ENCODE measurements at places on chromosomes 11 and 22.
A peak's percentile ranks its signal among the peaks of the same experiment; 100 is the strongest.

DNA sequence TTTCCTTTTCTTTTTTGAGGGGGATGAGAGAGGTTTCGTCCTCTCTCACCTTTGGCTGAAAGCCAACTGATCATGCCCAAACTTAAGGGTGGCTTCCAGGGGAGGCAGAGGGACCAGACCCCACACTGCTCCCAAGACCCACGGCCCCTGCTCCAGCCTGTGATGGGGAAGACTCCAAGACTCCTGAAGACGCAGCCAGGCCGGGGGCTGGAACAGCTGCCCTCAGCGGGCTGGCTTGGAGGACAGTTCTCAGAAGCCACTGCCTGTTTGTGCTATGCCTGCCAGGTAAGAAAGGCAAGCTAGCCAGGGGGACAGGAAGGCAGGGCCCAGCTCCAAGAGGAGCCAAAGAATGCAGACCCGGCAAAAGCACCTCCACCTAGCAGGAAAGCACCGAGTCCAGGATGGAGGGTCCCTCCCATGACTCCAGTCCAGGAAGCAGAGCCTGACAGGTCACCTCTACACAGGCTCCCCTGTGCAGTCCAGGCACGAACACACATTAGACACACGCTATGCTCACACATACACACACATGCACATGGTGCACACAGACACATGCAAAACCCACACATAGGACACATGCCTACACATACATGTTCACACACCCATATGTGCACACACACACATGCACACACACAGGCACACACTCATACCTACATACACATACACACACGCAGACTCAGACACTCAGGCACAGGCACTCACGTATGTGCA lies 31.3 kb downstream of the GNB1L start:
- no peak for DNase-seq

- no peak for DNase-seq
Observed at GRCh38 chr11:122650619-122651018, 4.9 kb upstream of the UBASH3B start.

- DNase-seq, result no peak
Observed at GRCh38 chr11:114280696-114281095, 15.5 kb upstream of the NNMT start.

DNA sequence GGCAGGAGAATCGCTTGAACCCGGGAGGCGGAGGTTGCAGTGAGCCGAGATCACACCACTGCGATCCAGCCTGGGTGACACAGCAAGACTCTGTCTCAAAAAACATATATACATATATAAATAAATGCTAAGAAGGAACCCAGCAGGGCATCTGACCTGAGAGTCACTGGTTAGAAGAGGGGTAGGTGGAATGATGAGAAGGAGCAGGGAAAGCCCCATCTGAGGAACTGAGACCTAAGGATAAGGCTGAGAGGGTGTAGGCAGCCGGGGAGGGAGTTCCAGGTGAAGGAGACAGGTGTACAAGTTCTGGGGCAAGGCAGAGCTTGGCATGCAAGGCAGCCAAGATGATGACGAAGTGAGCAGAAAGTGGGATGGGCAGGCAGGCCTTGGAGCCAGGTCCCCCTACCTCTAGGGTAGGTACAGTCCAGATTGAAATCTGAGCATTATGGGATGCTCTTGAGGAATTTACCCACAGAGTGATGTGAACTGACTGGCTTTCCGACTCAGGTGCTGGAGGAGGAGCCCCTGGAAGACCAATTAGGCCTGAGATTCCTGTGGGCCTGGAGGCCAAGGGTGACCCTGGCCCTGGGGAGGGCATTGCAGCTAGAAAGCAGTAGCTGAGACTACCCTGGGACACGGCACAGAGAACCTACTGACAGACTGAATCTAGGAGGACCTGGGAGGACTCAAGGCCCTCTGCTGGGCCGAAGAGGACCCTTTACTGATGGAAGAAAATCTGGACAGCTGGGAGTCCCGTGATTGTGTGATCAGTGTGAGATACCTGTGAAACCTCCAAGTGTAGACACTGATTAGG lies 22.8 kb downstream of the KLHL22 start:
- DNase-seq, result no peak

- no peak for DNase-seq
Observed at GRCh38 chr11:128190312-128190711, 397.0 kb downstream of the ETS1 start.

DNA sequence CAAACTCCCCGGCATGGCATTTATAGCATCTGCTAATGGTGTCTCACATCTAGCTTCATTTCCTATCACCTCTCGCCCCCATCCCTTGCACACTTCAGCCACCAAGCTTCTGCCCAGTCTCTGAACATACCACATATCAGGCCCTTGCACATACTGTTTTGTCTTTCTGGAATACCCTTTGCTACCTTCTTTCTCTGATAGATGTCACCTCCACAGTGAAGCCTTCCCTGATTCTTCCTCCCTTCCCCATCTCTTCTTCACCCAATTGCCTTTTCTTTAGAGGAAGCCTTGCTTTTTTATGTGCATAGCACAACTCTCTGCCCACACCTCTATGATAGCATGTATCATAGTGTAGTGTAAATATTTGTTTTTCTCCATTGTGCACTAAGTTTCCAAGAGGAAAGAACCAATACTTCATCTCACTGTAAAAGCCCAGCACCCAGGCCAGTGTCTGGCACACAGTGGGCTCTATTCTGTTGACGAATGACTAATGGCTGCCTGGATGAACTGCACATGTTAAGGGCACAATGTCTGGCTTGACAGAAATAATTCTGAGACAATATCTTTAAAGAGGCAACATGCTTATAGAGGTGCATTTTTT lies 27.8 kb downstream of the P4HA3 start:
- DNase-seq, result no peak

- DNase-seq, result no peak
Observed at GRCh38 chr11:126917531-126918204, 82.9 kb downstream of the KIRREL3 start.

- peak; percentile 75 for DNase-seq
Observed at GRCh38 chr11:71080239-71081097, 171.9 kb downstream of the SHANK2 start.

GRCh38 chr11:9489080-9489765 lies 28.4 kb downstream of the ZNF143 start:
- DNase-seq, result no peak

DNA sequence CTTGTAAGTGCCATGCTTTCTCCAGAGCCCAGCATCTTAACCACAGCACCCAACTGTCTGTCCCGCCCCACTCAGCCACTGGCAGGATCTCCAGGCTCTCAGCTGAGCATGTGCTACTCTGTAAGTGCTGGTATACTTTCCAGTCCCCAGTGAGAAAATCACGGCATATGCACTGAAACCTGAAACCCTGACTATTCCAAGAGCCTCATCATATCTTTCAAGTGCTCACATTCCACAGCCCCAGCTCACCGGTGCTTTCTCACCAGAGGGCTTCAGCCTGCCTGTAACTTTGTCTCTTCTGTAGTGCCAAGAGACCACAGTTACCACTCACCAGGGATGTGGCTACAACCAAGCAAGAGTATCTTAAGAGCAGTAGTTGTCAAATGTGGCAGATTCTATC lies 24.4 kb upstream of the PAMR1 start:
- no peak for DNase-seq

DNA sequence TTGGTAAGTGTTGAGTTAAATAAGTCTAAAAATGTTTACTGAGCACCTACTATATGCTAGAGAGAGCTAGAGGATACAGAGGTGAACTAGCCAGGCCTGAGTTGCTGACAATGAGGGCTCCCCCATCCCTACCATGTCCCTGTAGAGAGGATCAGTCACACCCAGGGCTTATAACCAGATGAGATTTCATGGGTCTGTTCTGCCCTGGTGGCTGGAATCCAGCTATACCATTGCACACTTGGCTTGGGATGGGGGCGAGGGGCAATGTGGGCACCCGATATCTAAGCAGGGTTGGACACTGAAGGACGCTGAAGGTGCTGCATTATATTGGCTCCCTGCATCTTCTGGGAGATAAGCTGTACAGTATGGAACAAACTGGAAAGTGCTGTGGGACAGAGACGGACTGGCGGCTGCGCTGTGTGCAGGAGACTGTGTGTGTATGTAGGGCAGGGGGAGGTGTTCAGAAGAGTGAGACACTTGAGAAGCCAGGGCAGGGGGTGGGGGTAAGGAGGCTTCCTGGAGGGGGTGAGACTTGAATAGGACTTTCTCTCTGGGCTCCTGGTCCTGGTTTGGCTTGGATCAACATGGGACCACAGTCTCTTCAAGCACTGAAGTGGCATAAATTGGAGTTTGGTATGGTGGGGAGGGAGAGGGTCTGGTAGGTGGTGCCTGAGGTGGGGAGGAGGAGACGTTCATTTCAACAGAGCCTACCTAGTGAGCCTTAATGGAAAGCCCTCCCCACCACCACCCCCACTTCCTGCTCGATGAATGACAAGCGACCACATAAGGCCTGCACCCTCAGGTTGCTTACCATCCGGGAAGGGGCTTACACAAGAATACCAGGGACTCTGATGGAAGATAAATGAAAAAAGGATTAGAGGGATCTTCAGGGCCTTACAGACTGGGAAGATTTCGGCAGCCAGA lies 1.8 kb downstream of the CD82 start:
- DNase-seq, result peak; percentile 36

DNA sequence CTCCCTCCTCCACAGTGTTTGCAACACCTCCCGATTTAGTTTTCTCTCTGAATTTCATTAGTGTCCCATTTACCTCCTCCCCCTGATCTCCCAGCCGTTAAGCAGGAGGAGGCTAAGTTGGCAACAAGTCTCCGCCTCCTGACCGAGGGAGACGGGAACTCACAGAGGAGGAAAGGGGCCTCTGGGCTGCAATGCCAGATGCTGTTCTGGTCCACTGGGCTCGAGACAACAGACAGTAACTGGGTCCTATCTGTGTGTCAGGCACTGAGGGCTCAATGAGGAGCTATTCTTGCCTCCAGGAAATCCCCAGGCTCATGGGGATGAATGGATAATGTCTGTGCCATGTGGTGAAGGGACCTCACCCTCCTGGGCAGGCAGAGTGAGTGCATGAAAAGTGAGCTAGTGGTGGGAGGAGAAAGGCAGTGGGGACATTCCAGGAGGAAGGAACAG lies 228.1 kb downstream of the TENM4 start:
- DNase-seq, result no peak

- no peak for DNase-seq
Observed at GRCh38 chr22:48258064-48258701, 1495.7 kb downstream of the TBC1D22A start.

- DNase-seq, result peak; percentile 9
Observed at GRCh38 chr22:48784701-48785503, 1042.8 kb downstream of the BRD1 start.

DNA sequence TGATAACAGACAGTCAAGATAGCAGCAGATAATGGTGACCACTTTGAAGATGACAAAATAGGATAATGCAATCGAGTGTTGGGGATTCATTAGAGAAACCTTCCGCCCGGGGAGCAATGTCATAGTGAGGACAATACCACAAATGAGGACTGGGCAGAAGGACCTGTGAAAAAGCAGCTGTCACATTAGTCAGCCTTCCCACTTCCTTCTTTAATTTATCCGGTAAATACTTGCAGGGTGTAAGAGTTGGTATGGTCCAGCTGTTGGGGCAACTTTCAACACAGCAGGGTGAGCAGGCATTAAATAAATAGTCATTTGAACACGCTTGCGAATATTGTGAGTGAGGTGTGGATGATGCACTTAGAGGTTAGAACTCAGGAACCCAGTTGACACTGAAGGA lies 132.5 kb upstream of the KIRREL3 start:
- DNase-seq, result no peak

GRCh38 chr11:35090125-35090524 lies 48.8 kb upstream of the CD44 start:
- DNase-seq, result no peak

DNA sequence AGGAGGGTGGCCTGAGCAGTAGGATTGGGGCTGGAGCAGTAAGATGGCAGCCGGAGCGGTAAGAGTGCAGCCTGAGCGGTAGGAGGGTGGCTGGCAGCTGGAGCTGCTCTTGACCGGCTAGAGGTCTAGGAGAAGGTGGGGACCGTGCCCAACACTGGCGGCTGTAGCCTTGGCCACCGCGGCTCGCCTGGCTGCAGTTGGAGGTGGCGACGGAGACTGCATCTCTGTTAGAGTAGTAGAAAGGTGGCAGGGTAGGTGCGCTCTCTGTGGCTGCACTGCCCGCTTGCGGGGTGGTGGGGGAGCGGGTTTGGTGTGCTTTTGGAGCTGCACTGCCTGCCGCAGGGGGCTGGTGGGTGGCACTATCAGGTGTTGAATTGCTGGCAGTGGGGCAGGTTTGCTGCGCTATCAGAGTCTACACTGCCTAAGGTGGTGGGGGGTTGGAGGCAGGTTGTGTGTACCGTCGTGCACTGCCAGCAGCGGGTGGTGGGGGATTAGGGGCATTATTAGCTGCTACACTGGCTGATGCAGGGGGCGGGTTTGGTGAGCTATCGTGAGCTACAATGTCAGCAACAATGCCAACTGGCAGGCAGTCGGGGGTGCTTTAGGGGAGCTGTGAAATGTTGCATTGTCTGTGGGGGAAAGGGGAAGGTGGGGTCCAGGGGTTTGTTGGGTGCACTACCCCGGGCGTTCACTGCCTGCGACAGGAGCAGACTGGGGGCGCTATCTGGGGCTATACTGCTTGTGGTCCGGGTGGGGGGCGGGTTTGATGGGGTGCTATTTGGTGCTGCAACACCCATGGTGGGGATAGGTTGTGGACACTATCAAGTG lies 4461.3 kb upstream of the OR11H1 start:
- DNase-seq, result peak; percentile 63

DNA sequence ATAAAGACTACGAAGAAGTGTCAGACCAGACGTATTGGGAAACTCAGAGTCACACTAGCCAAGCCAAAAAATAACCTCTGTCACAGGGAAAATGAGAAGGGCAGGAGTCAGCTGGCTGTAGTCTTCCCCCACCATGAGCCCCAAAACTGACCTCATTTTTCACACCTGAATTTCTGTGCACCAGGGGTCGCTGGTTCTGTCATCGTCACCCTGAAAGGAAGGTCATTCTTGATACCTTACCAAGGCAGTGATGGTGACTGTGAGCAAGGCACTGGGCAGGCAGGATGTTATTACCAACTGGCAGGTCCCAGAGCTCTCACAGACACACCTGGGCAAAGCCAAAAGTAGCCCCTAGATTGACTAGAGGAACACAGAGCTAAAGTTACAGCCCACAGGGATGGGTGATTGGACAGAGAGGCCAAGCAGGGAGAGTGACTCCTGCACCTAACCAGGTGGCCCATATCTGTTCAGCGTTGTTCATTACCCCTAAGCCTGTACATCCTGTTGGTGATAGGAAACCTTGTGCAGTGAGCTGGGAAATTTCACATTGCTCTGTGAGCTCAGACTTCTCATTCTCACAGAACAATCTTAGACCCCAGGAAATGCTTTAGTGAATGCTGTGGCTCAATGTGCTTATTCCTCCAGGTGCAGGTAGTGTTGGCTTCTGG lies 32.3 kb upstream of the OR56A1 start:
- no peak for DNase-seq

DNA sequence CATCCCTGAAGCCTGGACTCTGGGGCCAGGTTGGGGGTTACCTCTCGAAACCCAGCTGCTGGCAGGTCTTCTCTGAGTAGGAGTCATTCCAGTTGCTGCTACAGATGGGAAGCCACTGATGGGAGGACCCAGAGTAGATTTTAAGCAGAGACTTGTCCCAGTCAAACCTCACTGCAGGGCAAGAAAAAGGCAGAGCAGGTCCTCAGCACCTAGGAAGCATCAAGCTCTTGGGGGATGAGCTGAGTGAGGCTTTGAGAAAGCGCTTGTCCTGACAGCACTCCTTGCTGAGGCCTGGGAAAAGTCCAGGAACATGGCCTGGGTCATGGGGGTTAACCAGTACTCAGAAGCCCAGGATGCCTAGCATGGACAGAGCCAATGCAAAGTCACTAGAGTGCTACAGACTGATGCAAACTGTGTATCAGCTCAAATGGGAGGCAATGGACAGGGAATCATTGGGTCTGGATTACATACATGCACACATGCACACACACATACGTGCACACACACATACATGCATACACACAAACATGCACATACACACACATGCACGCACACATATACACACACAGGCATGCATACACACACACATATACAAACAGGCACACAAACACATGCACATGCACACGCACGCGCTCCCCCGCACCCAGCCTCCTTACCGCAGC lies 15.3 kb downstream of the TMPRSS13 start:
- no peak for DNase-seq
